ENCODE measurements at places on chromosomes 1 and 21. TPM values are rescaled to one million over a fixed set of nuclear protein-coding genes. Genes with fewer than 3 reads are reported as not detected.

DCDC2B gene
- not detected for total RNA-seq

- H3K4me3 ChIP-seq, result no peak overlapping the region
- peak overlapping the region; percentile 95 for H3K27ac ChIP-seq
- peaks cover 10% of the 10 kb centered on the region for H3K36me3 ChIP-seq
- H3K27me3 ChIP-seq, result no peaks in the 10 kb centered on the region
- DNase-seq, result no peak
These were observed 3.6 kb upstream of the SPATC1L start for GRCh38 chr21:46187814-46188213.

BARHL2 gene
- total RNA-seq, result not detected

GRCh38 chr1:182962554-182963115, 9.7 kb upstream of the SHCBP1L start:
- H3K27ac ChIP-seq, result peak overlapping the region; percentile 90
- H3K36me3 ChIP-seq, result no peaks in the 10 kb centered on the region
- H3K27me3 ChIP-seq, result no peaks in the 10 kb centered on the region
- H3K4me3 ChIP-seq, result peak overlapping the region; percentile 63

CXADR gene
- 0.75 TPM for total RNA-seq

DNA sequence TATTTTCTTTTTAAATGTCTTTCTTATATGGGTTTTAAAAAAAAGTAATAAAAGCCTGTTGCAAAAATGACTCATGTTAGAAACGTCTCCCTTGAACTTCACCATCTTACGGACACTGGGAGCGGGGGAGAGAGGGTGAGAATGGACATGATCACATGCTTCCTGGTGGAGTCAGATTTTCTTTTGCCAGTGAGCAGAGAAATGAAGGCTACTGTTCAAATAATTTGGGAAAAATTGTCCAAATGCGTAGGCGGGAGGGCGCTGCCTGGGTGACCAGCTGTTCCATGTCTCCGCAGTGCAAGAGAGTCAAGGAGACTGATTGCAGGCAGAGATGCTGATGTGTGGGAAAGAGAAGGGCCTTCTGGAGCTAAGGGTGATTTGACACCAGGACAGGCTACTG, 23.1 kb downstream of the EIF2D start:
- H3K27me3 ChIP-seq, result no peaks in the 10 kb centered on the region
- H3K27ac ChIP-seq, result peak overlapping the region; percentile 93
- H3K4me3 ChIP-seq, result no peak overlapping the region

DNA sequence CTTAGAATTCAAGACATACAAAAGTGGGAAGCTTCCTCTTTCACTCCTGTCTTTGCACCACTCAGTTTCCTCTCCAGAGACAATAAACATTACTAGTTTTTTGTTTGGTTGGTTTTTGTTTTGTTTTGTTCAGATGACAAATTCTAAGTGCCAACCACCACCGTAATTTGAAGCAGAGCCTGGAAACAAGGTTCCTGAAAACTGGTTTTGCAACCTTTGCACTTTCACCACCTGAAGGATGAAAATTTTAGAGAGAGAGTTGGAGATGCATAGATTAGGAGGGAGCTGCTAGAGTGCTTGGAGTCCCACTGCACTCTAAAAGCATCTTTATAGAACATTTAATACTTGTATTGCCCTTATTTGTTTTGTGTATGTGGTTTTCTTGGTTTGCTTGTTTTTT, 20.2 kb upstream of the MGST3 start:
- no peak for DNase-seq
- H3K4me3 ChIP-seq, result no peak overlapping the region
- peaks cover 2% of the 10 kb centered on the region for H3K36me3 ChIP-seq
- no peak overlapping the region for H3K27ac ChIP-seq

RGS8 gene
- 0.17 TPM for total RNA-seq

GRCh38 chr1:194908643-194909042, 1699.6 kb downstream of the KCNT2 start:
- H3K36me3 ChIP-seq, result no peaks in the 10 kb centered on the region
- no peak overlapping the region for H3K4me3 ChIP-seq
- no peaks in the 10 kb centered on the region for H3K4me1 ChIP-seq

- H3K27me3 ChIP-seq, result no peaks in the 10 kb centered on the region
- no peak for DNase-seq
These were observed 53.9 kb downstream of the LAMC1 start for GRCh38 chr1:183077097-183077496.
